Smooth muscle cell of the umbilical artery (primary cell): ENCODE measurements at places on chromosomes 1 and 21. TPM values are rescaled to one million over a fixed set of nuclear protein-coding genes. Genes with fewer than 3 reads are reported as not detected.

EPHB2 gene
- 37.7 and 58.8 TPM in 2 replicates for total RNA-seq

EMC1 gene
- 138 and 177 TPM in 2 replicates for total RNA-seq

CLCA2 gene
- 0.46 and 1.5 TPM in 2 replicates for total RNA-seq

SAMD13 gene
- total RNA-seq, result 0.30 and 0.42 TPM in 2 replicates

B3GALT2 gene
- 0.37 and 0.89 TPM in 2 replicates for total RNA-seq

UQCRHL gene
- total RNA-seq, result 1.0 and 2.1 TPM in 2 replicates

PDC gene
- under 0.01 TPM in 1 of 2 replicates, not detected in the other for total RNA-seq

FCRL6 gene
- not detected in 2 replicates for total RNA-seq

CGN gene
- total RNA-seq, result 0.09 TPM in 1 of 2 replicates, not detected in the other

HSD11B1 gene
- 1.2 and 41.6 TPM in 2 replicates for total RNA-seq

NEXN gene
- total RNA-seq, result 16.3 and 19.3 TPM in 2 replicates

REN gene
- not detected in 2 replicates for total RNA-seq

LAPTM5 gene
- total RNA-seq, result 0.14 TPM in 1 of 2 replicates, not detected in the other

HSPA6 gene
- total RNA-seq, result 0.30 and 1.1 TPM in 2 replicates

BRINP3 gene
- 0.65 and 3.0 TPM in 2 replicates for total RNA-seq

OR2L2 gene
- not detected in 2 replicates for total RNA-seq

FOXD2 gene
- 0.05 TPM in 1 of 2 replicates, not detected in the other for total RNA-seq

TRIM67 gene
- not detected in 2 replicates for total RNA-seq

DISP1 gene
- total RNA-seq, result 6.8 and 7.2 TPM in 2 replicates

GALE gene
- total RNA-seq, result 27.0 and 30.4 TPM in 2 replicates

LCE6A gene
- total RNA-seq, result not detected in 2 replicates

IFI44 gene
- total RNA-seq, result 7.8 and 17.2 TPM in 2 replicates

SPATA6 gene
- 2.6 and 3.9 TPM in 2 replicates for total RNA-seq

DONSON gene
- 9.2 and 16.8 TPM in 2 replicates for total RNA-seq

NGF gene
- total RNA-seq, result 0.60 and 0.89 TPM in 2 replicates

AGBL4 gene
- not detected in 2 replicates for total RNA-seq

OXCT2 gene
- total RNA-seq, result 0.30 and 1.2 TPM in 2 replicates

CR1 gene
- total RNA-seq, result not detected in 2 replicates

TCHH gene
- not detected in 2 replicates for total RNA-seq

PRR9 gene
- total RNA-seq, result 0.51 TPM in 1 of 2 replicates, not detected in the other

APOBEC4 gene
- total RNA-seq, result not detected in 2 replicates

OR4F29 gene
- total RNA-seq, result not detected in 2 replicates

ADAM15 gene
- 61.5 and 108 TPM in 2 replicates for total RNA-seq

CLDN8 gene
- not detected in 2 replicates for total RNA-seq

HSD3B1 gene
- total RNA-seq, result not detected in 2 replicates
